Activated CD8-positive, alpha-beta memory T cell treated with anti-CD3 and anti-CD28 coated beads for 24 hours (primary cell): ENCODE measurements at places on chromosomes 7 and 10.
A peak's percentile ranks its signal among the peaks of the same experiment; 100 is the strongest.

DNA sequence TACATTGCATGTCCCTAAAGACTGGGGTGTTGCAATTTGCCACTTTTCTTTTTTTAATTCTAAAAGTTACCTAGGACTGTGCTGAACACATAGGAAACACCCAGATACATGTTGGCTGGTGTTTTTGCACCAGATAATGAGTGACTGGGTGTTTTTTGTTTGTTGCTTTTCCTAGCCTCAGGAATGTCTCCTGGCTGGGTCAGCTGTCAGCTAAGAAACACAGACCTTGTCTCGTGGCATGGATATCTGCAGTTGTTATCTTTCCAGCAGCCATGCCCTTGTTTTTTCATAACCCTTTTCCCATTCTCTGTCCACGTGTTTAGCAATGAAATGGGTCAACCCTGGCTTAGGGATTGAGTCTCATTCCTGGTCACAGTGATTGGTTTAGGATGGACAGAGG is 433.9 kb upstream of the ZMIZ1 start:
- DNase-seq, result no peak

- no peak for DNase-seq
Measured at GRCh38 chr10:60098677-60099601, 192.6 kb upstream of the CCDC6 start.

- no peak for DNase-seq
Measured at GRCh38 chr7:154304740-154305700, 252.8 kb downstream of the DPP6 start.

GRCh38 chr10:109819807-109820206 is 103.5 kb downstream of the XPNPEP1 start:
- DNase-seq, result no peak

- peak; percentile 94 for DNase-seq
Measured at GRCh38 chr10:30687698-30688213, 58.2 kb upstream of the LYZL2 start.

DNA sequence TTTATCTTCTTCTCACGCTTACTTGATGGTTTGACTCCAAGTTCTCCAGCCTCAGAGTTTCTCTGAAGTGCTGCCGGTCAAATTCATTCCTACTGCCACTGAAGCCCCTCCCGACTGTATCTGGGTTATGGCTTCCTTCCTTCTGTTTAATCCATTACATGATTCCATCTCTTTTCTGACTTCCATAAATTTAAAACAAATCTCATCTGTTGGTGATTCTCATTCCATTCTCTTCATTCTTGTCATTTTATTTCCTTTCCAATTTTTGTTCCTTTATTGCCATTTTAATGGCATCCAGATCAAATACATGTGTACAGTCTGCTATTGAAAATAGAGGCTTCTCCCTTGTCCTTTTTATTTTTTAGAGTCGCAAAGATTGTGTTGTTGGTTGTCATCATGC is 25.4 kb upstream of the HIBADH start:
- DNase-seq, result no peak

GRCh38 chr10:123081896-123082295 is 53.9 kb upstream of the HMX3 start:
- DNase-seq, result no peak

GRCh38 chr10:48197236-48197899 is 77.1 kb downstream of the FRMPD2 start:
- no peak for DNase-seq

DNA sequence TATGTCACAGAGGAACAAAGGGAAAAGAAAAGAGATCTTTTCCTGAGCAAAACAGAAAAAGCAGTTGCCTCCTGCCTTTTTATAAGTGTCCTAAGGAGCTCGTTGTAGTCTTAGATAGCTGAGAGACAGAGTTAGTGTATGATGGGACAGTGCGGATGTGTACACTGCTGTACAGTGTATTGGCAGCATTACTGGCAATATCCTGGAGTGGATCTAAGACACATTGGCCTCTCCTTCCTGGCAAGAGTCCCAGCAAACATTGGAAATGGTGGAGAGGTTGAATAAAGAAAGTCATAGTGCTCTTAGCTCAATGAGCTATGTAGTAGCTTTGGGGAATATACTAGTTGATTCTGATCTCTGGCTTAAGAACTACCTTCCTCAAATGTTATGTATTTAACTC is 22.7 kb downstream of the GARS1 start:
- DNase-seq, result no peak

- DNase-seq, result no peak
Measured at GRCh38 chr10:96656198-96656577, 64.1 kb downstream of the PIK3AP1 start.

DNA sequence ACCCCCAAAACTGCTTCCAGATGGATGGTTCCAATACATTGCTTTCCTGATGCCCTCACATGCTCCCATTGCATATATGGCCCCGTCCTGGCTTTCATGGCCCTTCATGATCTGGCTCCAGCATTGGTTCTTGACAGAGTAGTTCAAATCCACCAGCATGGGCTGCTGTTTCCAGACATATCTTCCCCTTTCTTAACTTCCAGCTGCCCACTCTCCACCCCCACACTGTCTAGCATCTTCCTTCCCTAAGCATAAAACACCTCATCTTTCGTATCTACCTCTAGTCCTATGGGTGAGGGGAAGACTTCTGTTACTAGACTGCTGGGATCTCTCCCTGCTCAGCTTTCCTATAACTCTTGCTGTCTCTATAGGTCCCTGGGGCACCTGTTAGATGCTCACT is 13.2 kb upstream of the GOLGA7B start:
- no peak for DNase-seq

GRCh38 chr10:81179324-81179723 is 641.6 kb downstream of the SH2D4B start:
- DNase-seq, result no peak

GRCh38 chr7:81399471-81399870 is 370.4 kb downstream of the HGF start:
- DNase-seq, result no peak

DNA sequence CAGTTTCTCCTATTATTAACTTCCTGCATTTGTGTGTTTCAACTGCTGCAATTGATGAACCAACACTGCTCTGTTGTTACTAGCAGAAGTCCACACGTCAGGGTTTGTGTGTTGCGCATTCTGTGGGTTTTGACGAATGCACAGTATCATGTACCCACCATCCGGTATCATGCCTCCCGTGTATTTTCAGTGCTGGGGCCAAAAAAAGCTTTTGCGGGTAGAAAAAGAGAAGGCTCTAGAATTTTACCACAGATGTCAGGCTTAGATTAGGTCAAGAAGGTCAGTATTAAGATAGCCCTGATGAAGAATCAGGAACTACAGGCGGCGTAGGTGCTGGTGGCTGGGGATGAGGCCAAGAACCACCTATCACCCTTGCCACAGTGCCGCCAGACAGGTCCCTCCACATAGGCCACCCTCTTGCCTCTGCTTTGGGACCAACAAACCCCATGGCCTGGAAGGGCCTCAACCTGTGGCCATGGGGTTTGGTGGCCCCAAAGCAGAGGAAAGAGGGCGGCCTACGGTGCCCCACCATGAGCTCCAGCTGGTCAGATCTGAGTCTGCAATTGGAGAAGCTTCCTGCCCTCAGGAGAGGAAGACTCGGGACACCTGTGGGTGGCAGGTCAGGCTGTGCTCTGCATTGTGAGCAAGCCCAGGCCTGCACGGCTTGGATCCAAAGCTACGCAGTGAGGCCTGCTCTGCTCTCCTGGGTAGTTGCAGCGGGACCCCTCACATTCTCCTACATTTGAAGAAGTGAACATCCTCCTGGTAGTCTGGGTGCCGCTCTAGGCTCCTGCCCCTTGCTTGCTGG is 71.9 kb downstream of the MKI67 start:
- no peak for DNase-seq

DNA sequence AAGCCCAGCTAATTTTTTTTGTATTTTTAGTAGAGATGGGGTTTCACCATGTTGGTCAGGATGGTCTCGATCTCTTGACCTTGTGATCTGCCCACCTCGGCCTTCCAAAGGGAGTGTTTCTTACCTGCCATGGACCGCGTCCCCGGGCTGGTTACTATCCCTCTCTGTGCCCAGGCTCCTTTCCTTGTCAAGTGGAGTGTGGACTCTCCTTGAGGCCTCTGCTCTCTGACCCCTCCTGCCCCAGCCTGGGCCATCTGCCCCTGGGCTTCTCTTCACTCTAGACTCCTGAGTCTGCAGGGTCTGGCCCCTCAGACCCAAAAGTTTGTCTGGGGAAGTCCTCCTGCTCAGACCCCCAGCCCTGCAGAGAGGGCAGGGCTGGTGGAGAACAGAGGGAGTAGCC is 20.7 kb downstream of the NEURL1 start:
- DNase-seq, result peak; percentile 49

GRCh38 chr7:143042159-143042789 is 9.9 kb upstream of the OR6V1 start:
- DNase-seq, result no peak

- peak; percentile 80 for DNase-seq
Measured at GRCh38 chr10:3803927-3804741, 19.1 kb upstream of the KLF6 start.

DNA sequence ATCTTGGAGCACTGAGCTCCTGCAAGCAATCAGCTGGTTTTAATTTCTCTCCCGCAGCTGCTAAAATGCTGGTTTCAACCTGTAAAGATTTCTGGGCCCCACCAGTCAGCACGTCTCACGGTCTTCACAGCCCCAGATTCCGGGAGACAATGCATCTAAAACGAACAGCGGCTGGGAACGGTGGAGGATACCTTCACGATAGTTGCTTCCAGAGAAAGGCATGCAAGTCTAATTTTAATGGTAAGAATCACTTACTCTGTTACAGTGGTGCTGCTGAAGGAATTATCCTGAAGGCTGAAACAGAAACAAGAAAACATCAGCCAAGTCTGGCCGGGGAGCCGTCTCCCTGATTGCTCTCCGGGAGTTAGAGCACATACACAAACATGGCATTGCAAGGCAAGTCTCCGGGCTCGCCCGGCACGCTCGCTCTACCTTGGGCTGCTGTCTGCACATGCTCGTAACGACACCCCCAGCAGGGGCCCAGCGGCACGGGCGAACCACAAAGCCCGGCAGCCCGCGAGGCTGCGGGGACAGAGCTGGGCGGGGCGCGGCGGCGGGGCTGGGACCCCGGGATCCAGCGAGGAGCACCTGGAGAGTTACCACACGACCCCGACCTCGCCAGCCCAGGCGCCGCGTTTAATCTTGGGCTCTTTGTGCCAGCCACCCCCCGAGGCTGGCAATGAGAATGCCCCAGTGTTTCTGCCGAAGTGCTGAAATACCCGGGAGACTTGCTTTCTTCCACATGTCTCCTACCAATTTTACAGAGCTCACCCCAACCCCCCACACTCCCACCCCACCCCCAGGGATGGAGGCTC is at the start of gene FAM13C:
FAM13C (minus strand) TSS at position 406 of the 815 bp plus-strand sequence; CDS start at position 317, 89 bp downstream.
- no peak for DNase-seq

DNA sequence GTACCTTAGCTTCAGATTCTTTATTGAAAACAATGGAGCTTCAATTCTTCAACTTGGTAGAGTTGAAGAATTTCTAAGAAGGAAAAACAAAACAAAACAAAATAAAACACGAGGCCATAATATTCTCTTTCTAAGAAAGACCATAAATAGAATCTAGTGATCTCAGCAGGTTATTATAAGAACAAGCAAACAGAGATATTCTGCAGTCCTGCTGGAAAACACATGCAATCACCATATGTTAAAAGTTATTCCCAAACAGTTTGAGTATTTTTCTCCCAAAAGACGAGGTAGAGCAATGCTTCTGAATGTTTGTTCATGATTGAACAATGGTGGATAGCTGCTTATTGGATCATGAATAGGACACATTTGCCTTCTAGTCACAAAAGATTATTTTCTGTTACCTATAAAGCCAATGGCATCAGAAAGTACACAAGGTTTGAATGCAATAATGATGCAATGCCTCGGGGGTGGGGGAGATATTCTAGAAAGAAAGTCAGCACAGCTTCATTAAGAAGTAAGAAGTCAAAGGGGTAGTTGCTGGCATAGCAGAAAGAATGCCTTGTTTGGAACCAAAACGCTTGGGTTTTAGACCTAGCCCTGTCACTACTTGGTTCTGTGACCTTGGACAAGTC is 59.3 kb downstream of the CREB3L2 start:
- no peak for DNase-seq

GRCh38 chr10:93947055-93947454 is 46.7 kb upstream of the PLCE1 start:
- DNase-seq, result no peak

GRCh38 chr7:27095050-27095896 is 527 bp downstream of the HOXA1 start:
- no peak for DNase-seq

GRCh38 chr7:119733127-119733879 is 539.7 kb upstream of the KCND2 start:
- no peak for DNase-seq

- DNase-seq, result no peak
Measured at GRCh38 chr10:121531076-121531829, 67.0 kb downstream of the FGFR2 start.

- DNase-seq, result peak; percentile 90
Measured at GRCh38 chr10:62817766-62818425, 1.7 kb upstream of the EGR2 start.

- DNase-seq, result no peak
Measured at GRCh38 chr7:116037401-116037800, 6.8 kb upstream of the TFEC start.

DNA sequence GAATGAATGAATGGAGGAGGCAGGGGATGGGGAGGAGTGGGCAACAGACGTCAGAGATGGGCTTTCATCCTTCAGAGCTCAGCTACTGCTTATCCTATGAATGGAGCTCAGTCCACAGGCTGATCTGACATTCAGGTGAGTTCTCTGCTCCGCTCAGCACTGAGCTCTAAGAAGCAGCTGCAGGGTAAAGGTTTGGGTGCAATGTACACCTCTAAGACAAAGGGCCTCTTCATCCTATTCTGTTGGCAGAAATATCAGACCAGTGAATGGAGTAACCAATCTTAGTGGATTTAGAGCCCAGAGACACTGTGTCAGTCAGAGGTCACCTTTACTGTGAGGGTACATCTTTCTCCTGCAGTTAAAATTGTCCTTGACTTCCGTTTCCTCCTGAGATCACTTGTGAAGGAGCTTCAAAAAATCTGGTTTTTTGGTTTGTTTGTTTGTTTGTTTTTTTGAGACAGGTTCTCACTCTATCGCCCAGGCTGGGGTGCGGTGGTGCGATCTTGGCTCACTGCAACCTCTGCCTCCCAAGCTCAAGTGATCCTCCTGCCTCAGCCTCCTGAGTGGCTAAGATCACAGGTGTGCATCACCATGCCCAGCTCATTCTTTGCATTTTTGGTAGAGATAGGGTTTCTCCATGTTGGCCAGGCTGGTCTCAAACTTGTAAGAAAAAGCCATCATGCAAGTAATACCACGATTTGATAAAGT is 5.1 kb upstream of the CCZ1B start:
- peak; percentile 15 for DNase-seq

DNA sequence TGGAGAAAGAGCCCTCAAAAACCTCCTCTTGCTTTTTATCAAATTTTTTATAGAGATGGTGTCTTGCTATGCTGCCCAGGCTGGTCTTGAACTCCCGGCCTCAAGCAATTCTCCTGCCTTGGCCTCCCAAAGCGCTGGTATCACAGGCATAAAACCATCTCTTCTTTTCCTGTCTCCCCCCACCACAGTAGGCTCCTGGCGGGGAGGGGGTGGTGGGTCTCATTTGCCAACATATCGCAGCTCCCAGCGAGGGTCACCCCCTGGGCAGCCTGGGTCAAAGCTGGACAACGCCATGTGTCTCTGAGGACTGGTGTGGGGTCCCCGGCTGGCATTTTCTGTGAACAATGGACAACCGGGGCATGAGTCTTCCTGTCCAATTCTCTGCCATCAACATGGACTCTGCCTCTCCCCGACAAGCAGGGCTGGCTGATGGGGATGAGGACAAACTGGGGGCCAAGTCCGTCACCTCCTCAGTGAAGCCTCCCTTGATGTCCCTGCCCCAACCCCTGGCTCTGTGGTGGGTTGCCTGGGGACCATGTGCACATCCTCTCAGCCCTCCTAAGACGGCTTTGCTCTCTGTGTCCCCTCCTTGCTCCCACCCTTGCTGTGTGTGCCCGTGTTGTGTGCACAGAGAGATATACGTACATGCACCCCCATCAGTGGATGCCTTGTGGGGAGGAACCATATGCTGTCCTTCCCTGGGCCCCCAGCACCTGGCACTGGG is 86.4 kb upstream of the GNA12 start:
- DNase-seq, result no peak
